Bronchial epithelial cell (primary cell): ENCODE measurements at places on chromosomes 2 and 18. TPM values are rescaled to one million over a fixed set of nuclear protein-coding genes. Genes with fewer than 3 reads are reported as not detected.

GRCh38 chr2:223047260-223047761 is 4.7 kb upstream of the KCNE4 start:
- DNase-seq, result peak; percentile 44

GRCh38 chr2:233553366-233553765 is 13.2 kb downstream of the USP40 start:
- DNase-seq, result no peak

Gene COL6A3
- 0.64 and 16.6 TPM in 2 replicates for total RNA-seq

Gene POU3F3
- not detected in 2 replicates for total RNA-seq
